ENCODE measurements at places on chromosomes 16 and 17.
A peak's percentile ranks its signal among the peaks of the same experiment; 100 is the strongest.

GRCh38 chr16:12679660-12680272 is 123.9 kb downstream of the CPPED1 start:
- DNase-seq: no peak

DNA sequence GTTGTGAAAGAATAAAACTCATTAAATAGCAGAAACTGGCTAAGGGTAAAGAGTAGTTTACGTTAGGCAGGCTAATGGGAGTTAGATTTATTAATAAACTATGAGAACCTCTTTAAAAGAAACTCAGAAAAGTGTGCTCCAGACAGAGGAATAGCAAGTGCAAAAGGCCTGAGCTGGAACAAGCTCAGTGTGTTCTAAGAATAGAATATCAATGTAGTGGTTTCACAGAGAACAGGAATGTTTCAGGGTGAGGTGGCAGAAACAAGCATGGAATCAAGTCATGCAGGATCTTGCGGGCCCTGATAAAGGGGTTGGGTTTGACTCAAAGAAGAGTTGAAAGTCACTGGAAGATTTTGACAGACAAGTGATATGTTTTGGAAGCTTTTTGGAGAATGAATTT is 164.0 kb upstream of the HS3ST3A1 start:
- no peak for DNase-seq

GRCh38 chr16:85979605-85980004 is 80.6 kb downstream of the IRF8 start:
- DNase-seq: no peak

GRCh38 chr16:75244844-75245758 is 6.3 kb downstream of the BCAR1 start:
- DNase-seq: peak; percentile 96

DNA sequence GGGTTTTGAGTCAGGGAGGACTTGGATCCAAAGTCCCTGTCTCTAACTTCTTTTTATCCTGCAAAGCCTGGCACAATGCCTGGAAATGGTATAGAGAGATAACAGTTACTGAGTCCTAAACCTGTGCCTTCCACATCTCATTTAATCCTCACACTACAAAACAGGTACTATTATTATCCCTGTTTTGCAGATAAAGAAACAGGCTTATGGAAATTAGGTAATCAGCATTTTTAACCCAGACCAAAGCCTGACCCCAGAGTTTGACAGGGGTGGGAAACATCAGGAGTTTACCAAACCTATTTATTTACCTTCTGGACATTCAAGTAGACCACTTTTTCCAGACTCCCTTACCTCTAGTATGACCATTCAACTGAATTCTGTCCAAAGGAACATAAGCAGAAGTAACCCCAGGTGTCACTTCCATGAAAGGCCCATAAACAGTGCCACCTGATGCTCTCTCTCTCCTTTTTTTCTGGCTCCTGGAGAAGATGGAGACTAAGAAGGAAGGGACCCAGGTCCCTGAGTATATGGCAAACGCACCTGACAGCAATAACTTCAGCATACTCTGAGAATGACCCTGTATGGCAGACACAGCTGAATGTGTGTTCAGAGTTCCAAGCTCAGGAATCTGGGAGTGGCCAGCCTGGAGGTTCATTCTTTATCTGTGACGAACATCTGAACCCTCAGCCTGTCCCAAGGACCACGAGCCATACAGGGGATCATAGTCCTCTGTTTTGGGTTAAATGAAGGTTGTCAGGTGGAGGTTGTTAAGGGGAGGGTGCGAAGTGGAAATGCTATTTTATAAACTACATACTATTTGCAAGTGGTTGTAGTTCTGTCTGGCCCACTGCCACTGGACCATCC is 62.7 kb downstream of the HLF start:
- DNase-seq: no peak

- no peak for DNase-seq
These were observed 10.3 kb downstream of the SLC47A2 start for GRCh38 chr17:19705771-19706770.

GRCh38 chr17:77494664-77495435 is 354.1 kb downstream of the SEC14L1 start:
- DNase-seq: peak; percentile 46

DNA sequence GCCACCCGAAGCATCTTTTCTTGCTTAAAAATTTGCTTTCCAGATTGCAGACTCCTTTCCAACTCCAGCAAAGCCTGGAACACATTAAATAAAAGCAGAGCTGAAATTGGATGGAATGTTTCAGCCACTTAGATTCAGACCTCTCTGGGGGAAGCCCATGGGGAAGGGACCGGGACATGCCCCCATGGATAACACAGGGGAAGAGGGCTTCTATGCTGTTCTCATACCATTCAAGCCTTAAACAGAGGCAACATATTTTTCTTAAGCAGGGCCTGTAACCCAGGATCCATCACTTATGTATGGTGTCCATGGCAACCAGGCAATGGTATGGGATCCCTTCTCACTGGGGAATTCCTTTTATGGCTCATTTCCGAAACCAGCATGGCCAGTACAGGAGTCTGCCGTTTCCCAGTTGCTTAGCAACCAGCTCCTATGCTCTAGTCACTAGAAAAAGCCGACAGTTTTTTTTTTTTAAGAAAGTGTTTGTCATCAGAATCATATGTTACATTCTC is 62.0 kb upstream of the MARCHF10 start:
- DNase-seq: no peak

GRCh38 chr17:61997664-61998063 is 67.4 kb downstream of the MED13 start:
- DNase-seq: no peak

DNA sequence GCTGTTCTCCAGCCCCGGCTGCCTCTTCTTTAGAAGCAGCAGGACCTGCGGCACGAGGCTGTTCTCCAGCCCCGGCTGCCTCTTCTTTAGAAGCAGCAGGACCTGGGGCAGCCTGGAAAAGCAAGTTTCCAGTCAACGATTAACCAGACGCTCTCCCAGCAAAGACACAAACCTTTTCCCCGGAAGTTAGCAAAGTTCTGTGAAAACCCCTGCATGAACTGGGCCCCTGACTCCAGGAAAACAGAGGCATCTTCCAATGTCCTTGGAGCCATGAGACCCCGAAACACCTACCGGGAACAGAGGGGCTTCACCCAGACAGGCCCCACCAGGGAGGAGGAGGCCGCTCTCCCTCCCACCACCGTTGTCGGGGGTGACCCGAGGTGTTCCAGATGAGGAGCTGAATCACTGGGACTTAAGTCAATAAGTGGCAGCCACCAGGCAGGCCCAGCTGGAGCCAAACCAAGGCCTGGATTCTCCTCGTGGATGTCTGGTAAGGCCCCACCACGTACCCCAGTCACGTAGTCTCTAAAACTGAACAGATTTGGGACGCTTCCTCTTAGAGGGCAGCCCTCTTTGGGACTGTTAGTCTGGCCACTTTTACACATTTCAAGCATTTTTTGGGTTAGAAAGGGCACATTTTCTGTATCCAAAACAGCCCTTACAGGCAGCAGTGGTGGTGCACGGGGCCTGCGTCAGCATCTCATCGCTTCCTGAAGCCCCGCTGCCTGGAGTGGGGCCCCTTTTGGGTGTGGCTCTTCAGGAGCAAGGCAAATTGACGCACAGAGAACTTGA is at the start of gene RPH3AL:
Gene RPH3AL (minus strand): TSS at position 387 of the 792 bp plus-strand sequence. CDS start 25,264 bp downstream, outside the sequence.
- DNase-seq: no peak

GRCh38 chr16:839643-840408 is 39.3 kb upstream of the GNG13 start:
- no peak for DNase-seq

- DNase-seq: no peak
These were observed 22.0 kb downstream of the SP2 start for GRCh38 chr17:47918006-47918405.

DNA sequence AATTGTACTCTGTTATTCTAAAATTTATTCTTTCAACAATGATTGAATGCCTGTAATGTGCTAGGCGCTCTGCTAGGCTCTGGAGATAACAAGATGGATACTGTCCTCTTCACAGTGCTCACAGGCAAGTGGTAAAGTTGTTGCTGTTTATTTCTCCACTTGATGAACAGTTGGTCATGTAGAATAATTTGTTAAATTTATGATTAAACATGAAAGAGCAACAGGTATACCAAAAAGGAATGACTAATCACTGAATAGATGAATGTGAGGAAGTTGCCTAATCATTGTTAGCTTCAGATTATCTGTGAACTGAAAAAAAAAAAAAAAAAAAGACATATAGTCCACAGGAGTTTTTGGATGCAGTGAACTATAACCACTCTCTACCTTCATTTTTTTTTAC is 62.3 kb downstream of the NFATC3 start:
- DNase-seq: no peak

DNA sequence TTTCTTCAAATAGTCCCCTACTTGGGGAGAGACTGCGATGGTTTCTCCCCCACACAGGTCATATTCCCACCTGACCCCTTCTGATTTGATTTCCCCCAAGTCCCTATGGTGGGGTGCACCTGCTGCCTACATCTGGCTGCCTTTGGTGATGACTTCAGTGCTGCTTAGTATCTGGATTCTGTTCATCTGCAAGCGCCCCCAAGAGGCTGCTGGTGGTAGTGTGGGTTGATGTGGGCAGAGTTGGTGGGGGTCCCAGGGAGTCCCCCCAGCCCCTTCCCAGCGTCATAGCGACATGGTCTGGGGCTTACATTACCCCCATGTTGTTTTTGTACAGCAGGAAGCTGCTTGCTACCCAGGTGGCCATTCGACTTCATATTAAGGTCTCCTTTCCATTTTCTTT is 99.2 kb downstream of the NTN1 start:
- DNase-seq: no peak

- DNase-seq: no peak
These were observed 39.6 kb upstream of the MEOX1 start for GRCh38 chr17:43701318-43701743.

DNA sequence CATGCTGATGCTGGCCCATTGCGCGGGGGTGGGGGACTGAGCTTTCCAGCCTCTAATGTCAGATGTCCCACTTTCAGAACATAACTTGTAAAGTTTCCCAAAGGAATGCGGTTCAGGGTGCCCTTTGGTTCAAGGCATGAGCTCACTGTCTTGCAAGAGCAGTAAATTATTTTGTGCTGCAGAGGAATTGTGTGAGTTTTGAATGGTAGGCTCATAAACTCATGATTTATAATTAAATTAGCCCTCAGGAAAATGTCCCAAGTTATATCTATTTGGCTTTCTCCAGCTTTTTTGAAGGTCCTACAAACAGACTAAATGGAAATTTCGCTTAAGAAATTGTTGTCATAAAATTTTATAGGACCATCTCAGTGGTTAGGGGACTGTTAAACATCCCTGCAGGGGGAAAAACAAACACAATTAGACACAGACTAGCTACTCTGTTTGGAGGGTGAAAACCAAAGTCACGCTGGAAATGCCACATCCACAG is 321.8 kb downstream of the HS3ST3B1 start:
- no peak for DNase-seq

- DNase-seq: no peak
These were observed 4.5 kb downstream of the MFSD6L start for GRCh38 chr17:8794636-8795035.
